ENCODE measurements at places on chromosomes 6 and 20.

DNA sequence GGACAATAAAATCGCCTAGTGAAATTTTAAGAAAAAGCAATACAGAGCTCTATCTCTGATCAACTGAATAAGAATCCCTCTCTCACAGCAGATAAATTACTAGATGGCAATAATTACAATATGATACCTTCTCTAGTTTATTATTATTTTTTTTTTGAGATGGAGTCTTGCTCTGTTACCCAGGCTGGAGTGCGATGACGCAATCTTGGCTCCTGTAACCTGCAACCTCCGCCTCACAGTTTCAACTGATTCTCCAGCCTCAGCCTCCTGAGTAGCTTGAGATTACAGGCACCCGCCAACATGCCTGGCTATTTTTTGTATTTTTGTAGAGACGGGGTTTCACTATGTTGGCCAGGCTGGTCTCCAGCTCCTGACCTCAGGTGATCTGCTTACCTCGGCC lies 129.3 kb upstream of the PTCHD4 start:
- DNase-seq, result no peak

GRCh38 chr6:159557031-159557430 lies 136.0 kb downstream of the SOD2 start:
- no peak for DNase-seq

DNA sequence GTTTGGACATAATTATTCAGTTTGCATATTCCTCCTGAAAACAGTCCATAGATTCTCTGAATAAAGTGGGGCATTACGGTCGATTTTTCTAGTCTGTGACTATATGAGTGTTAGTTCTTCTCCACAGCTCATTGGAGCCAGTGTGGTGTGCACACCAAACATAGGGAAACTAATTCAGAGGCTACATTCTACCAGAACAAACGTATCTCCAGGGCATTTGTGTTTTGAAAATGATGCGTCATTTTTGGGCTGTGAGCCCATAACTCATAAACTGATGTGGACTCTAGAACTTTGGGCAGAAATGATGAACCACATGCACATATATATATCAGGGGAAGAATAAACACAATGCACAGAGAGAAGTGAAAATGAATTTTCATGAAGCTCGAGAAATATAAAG lies 41.8 kb downstream of the C6orf58 start:
- no peak for DNase-seq

DNA sequence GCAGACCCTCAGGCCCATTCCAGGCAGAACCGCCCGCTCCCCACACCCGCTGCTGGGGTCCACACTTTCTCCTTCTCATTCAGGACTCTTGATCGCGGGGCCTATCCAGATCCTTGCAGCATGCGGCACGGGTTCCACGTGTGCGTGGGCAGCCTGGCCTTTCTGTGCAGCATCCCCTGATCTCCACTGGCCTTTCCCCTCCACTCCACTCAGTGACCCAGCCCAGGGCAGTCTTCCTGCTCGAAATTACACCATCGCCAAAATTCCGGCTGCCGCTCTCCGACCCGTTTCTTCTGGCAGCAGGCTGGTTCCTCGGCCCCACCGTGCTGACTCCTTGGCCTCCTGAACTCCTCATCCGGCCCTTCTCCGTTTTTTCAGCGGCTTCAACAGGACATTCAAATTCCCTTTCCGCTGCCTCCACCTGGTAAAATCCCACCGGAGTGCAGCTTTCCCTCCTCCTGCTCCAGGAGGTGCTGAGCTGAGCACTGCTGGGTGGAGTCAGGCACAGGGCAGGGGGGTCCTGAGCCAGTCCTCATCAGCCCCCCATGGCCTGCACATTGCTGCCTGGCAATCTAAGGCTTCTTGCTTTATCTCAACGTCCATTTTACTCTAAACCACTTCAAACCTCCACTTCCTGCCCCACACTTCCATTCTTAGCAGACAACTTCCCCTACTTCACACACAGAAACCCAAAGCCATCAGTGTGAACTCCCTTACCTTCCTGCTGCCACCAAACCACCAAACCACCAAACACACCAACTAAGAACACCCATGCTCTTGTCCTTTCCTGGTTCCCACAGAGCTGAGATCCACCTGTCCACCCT lies 9.0 kb downstream of the SFT2D1 start:
- DNase-seq, result no peak

DNA sequence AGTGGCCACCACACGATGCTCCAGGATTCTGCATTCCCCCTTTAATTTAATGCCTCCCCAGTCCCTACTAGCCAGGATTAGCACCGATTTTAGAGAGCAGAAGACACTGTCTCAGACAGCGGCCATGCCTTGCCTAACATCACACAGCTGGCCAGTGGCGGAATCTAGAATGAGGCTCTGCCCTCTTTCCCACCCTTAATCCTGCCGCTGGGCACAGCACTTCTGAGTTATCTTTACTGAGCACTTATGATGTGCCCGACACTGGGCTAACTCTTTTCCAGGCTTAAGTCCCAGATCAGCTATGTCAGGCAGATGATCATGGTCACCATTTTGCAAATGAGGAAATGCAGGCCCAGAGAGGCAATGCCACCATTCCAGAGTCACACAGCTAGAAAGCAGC lies 5.6 kb upstream of the BPIFA2 start:
- DNase-seq, result no peak

DNA sequence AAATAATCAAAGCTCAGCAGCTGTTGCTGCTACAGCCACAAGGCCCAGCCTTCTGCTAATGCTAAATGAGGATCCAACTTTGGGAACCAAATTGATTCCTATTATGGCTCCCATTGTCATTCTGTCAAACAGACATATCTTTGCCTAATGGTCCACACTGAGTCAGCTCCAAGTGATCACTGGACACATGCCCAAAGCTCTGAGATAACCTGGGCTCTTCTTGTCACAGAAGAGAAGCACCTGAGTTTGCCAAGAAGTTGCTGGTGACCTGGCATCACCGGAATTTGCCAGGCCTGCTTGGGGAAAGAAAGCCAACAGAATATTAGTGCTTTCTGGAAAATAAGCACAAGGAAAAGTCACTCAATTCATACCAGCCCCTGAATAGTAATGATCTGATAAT lies 5.8 kb downstream of the TNFRSF21 start:
- DNase-seq, result no peak

DNA sequence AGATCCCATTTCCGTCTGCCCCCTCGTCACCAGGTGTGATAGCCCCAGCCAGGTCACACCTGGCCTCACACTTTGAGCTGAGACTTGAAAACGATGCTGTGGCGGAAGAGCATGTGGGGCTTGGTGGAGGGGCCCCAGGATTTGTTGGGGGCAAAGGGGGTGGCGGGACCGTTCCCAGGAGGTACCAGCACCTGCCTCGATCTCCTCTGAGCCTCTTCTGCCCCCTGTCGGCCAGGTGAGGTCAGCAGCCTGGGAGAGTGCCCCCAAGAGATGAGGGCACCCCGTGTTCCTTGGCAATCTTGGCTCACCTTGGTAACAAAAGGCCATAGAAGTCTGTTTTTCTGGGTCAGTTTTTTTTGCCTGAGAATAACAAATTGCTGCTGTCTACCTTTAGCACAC lies 25.4 kb downstream of the SPATA2 start:
- no peak for DNase-seq

DNA sequence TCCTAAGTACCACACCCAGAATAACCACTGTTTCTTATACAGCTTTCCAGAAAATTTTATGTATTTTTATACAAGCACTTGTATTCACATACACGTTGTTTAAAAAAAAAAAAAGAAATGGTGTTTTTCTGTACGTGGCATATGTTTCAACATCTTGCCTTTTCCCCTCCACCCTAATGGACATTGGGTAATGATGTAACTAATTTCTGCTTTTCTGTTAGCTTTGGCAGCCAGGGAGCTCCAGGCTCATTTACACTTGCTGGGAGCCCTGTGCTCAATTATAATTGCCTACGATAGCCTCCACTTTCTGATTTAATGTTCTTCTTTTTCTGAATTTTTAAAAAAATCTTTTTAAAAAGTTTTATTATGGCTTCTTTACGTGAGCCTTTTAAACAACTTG lies 352.4 kb downstream of the UTRN start:
- no peak for DNase-seq

Data from kidney glomerular epithelial cell (primary cell).